ENCODE measurements at places on chromosomes 13 and 19. TPM values are rescaled to one million over a fixed set of nuclear protein-coding genes. Genes with fewer than 3 reads are reported as not detected.
A peak's percentile ranks its signal among the peaks of the same experiment; 100 is the strongest.

KASH5 gene
- total RNA-seq: not detected

- DNase-seq: no peak
Measured at GRCh38 chr13:95245071-95245470, 56.2 kb downstream of the ABCC4 start.

DNA sequence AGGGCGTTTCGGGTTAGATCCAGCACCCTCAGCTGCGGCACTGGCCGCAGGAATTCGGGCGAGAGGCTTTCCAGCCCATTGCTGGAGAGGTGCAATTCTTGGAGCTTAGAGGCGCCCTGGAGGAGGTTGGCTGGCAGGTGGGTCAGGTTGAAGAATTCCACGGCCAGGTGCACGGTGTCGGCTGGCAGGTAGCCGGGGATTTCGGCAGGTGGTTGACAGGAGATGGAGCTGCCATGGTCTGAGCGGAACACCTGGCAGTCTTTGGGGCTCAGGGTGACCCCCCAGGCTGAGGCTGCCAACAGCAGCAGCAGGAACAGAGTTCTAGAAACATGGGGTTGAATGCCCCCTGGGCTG lies 1.3 kb downstream of the LRG1 start:
- DNase-seq: no peak

DNA sequence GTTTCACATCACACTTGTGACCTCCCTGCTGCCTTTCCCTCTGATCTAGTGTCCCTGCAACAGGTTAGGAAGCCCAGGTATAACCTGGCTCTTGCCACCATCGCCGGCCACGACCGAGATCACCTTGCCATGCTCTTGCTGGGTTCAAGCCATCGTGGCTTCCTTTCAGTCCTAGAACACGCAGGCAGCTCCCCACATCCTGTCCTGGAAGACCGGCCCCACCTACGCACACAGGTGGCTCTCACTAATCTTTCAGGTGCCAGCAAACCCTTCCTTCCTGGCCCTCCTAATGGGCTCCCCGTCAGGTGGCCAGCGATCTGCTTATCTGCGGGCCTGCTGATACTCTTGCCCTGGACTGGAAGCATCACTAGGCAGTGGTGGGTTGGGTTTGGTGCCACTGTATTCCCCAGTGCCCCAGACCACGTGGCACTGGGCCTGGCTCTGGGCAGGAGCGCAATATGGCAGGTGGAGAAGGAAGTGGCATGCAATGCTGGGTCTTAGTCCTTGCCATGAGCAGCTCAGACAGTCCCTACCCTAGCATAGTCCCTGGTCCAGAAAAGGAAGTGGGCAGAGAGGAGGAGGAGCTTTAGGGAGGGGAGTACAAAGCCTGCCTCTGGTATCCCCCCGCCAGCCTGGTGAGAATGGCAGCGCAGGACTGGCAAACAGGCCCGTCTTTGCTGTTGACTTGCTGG lies 11.8 kb downstream of the PPP1R37 start:
- DNase-seq: peak; percentile 40

- DNase-seq: no peak
Measured at GRCh38 chr13:101686003-101686402, 233.5 kb downstream of the ITGBL1 start.

GRCh38 chr19:38785187-38785699 lies 3.8 kb upstream of the LGALS7B start:
- no peak for DNase-seq

- no peak for DNase-seq
Measured at GRCh38 chr19:4584670-4585460, 25.4 kb upstream of the SEMA6B start.

DNA sequence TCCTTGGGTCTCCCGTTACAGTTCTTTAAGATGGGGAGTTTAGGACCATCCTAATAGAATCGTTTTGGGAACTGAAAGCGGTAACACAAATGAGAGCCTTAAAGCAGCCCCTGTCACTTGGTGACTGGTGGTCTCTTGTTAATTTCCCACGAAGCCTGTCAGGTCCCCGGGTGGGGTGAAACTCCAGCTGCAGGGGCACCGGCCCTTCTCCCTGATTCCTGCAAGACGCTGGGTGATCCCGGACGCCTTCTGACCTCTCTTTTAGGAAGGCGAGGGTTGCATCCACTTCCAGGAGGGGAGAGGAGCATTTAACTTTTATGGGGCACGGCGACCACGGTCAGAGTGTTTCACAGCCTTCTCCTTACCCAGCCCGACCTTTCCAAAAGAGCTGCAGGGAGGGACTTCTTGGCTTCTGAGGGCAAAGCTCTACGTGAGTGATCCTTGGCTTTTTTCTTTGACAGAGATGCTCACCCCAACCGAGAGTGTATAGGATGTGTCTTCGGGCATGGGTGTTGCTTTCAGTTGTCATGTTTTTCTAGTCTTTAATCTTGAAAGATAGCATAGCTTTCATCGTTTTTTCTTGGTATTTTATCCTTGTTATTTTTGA lies 688 bp downstream of the ZNF225 start:
- DNase-seq: no peak

GRCh38 chr13:26784704-26785639 lies 24.4 kb upstream of the GPR12 start:
- no peak for DNase-seq

DNA sequence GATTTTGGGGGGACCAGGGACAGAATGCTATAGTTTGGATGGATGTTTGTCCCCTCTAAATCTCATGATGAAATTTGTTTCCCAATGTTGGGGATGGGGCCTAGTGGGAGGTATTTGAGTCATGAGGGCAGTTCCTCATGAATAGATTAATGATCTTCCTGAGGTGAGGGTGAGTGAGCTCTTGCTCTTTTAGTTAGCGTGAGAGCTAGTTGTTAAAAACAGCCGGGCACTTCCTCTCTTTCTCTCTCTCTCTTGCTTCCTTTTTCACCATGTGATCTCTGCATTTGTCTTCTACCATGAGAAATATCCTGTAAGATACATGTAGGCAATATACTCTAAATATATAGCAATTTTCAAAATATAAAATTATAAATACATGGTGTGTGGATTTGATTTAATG lies 290.8 kb upstream of the PCDH9 start:
- DNase-seq: no peak

GRCh38 chr13:36148446-36148845 lies 17.3 kb upstream of the DCLK1 start:
- no peak for DNase-seq

DNA sequence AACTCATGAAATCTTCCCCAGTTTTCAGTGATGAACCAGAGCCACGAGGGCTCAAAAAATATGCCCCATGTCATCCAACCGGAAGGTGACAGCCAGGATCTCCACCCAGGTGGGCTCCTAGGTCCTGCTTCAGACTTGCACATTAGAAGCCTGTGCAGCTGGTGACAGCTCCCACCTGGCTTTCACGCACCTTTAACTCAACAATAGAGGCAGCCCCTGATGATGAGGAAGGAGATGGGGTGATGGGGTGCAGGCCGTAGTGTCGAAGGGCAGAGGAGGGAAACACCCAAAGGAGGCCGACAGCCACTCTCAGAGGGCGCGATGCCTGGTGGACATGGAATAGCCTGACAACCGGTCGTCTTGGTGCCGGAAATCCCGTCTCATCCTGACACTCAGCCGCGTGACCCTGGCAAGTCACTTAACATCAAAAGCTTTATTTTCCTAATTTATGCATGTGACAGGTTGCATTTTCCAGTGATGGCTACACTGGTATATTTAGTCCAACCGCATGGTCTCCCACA lies 118.0 kb downstream of the SOX1 start:
- no peak for DNase-seq

- DNase-seq: no peak
Measured at GRCh38 chr19:13013649-13014048, 18.4 kb downstream of the NFIX start.

S1PR5 gene
- total RNA-seq: 0.95 TPM

GRCh38 chr19:5804516-5805461 lies at the start of gene NRTN:
TSS of gene NRTN (plus strand) at chr19:5805067. CDS start at chr19:5824166, 19,099 bp downstream.
- DNase-seq: no peak

DNA sequence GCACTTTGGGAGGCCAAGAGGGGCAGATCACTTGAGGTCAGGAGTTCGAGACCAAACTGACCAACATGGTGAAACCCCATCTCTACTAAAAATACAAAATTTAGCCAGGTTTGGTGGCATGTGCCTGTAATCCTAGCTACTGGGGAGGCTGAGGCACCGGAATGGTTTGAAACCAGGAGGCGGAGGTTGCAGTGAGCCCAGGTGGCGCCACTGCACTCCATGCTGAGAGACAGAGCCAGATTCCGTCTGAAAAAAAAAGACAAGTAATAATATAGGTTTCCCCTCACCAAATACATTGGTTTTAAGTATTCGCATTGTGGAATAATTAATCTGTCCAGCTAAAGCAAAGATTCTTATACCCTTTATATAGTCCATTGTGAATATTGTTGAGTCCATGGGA lies 1544.6 kb downstream of the OLFM4 start:
- no peak for DNase-seq

ELSPBP1 gene
- total RNA-seq: not detected

DNA sequence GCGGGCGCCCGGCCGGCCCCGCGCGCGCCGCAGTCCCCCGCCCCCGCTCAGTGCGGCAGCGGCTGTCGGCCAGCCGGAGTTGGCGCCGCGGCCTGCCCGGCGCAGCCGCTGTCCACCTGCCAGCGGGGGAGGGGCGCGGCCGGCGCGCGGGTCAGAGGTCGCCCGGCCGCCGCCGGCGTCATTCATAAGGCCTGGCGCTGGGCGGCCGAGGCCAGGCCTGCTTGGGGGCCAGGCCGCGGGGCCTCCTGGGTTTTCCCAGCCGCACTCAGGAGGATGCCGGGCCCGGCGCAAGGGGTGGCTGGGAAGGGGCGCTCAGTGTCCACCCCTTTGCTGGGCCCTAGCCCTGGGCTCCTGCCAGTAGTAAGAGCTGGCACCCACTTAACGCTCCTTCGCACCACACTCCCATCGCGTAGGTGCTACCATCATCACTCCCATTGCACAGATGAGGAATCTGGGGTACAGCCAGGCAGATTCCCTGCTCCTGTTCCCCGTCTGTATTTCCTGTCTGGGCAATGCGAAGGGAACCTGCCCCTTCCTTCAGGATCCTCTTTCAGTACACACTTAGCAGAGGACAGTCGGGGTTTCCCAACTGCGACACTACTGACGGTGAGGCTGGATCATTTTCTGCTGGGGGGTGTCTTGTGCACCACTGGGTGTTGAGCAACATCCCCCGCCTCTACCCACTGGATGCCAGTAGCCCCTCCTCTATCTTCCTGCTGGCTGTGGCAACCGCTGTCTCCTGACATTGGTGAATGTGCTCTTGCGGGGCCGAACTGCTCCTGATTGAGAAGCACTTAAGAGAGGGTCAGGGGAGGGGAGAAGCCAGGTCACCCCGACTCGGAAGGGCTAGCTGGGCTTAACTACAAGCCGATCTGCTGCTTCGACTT lies 846 bp upstream of the PRKACA start:
- peak; percentile 35 for DNase-seq

MYADM gene
- total RNA-seq: 92.9 TPM
